Effector CD8-positive, alpha-beta T cell (primary cell): ENCODE measurements at places on chromosomes 7 and 10.

GRCh38 chr10:121485436-121486139, 112.7 kb downstream of the FGFR2 start:
- DNase-seq: no peak

- no peak for DNase-seq
Measured at GRCh38 chr10:103709341-103709920, 145.9 kb downstream of the SH3PXD2A start.

DNA sequence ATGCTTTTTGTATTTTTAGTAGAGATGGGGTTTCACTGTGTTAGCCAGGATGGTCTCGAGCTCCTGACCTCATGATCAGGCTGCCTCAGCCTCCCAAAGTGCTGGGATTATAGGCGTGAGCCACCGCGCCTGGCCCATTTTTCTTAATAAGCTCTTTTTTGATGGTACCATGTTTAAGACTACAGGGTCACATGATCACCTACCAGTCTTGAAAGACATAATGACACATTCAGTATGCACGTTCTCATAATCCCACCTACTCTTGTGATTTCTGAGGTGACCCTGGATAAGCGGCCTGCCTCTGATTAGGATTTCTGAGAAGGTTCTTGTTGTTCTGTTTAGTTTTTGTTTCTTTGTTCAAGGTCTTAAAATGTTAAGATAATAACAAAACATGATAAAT, 43.7 kb upstream of the PLXNA4 start:
- no peak for DNase-seq

DNA sequence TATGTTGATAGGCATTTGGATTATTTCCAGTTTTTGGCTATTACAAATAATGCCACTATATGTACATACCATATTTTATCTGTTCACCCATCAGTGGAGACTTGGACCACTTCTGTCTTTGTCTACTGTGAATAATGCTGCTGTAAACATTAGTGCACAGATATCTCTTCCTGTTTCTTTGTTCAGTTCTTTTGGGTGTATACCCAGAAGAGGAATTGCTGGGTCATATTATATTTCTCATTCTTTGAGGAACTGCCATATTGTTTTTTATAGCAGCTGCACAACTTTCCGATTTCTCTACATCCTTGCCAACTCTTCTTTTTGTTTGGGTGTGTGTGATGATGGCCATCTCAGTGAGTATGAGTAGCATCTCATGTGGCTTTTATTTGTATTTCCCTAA, 218.0 kb downstream of the LRMDA start:
- no peak for DNase-seq

DNA sequence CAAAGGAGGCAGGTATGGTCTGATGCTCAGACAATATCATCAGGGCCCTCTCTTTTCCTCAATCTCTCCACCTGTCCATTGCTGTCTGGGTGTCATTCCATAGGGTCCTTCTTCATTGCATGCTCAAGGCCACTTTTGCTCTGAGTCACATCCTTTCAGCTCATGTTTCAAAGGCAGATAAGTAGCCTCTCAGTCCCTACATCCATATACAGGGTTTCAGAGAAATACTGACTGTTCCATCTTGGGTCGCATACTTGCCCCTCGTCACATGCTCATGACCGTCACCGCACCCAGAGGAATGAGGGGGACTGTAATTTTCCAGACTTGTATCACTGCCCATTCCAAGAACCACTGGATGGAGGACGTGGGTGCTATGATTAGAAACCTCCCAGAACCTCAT, 93.4 kb downstream of the FAM107B start:
- no peak for DNase-seq

- no peak for DNase-seq
Measured at GRCh38 chr10:110398419-110399105, 93.8 kb upstream of the SMNDC1 start.

- DNase-seq: no peak
Measured at GRCh38 chr7:34904987-34905386, 132.3 kb downstream of the DPY19L1 start.

DNA sequence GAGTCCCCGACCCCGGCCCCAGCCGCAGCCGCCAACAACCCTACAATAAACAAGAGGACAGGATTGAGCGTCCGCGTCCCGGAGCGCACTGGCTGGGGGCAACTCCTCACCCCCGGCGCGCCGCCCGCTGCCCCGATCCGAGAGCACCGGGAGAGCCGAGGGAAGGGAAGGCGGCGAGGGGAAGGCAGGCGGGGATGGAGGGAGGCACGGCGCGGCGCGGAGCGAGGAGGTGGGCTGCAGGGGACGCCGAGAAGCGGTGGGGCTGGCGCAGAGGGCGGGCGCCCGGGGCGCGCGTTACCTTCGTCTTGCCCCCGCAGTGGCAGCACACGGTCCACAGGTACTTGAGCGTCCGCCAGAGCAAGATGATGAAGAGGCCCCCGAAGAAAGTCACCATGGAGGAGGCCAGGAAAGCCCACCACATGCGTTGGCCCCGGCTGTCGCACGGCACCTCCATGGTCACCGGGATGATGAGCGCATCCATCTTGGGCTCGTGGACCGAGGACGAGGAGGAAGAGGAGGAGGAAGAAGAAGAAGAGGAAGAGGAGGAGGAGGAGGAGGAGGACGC, 559 bp downstream of the KCNMA1 start:
- DNase-seq: no peak

- DNase-seq: no peak
Measured at GRCh38 chr7:1558841-1559625, 3.0 kb upstream of the TMEM184A start.

DNA sequence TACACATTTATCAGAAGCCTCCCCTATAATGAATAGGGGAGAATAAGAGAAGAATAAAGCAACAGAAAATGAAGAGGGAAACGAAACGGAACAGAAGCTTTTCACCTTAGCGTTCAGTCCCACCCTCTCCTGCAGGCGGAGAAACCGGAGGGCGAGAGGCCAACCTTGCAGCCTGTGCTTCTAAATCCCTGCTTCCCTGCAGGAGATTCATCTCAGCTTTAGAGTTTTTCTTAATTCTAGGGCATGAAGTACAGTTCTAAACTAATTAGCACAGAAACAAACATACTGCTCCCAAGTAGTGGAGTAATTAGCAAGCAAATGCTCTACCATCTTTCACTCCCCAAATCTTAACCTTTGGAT, 107.2 kb downstream of the CUBN start:
- DNase-seq: no peak

GRCh38 chr7:48376263-48376662, 205.0 kb downstream of the ABCA13 start:
- DNase-seq: no peak

DNA sequence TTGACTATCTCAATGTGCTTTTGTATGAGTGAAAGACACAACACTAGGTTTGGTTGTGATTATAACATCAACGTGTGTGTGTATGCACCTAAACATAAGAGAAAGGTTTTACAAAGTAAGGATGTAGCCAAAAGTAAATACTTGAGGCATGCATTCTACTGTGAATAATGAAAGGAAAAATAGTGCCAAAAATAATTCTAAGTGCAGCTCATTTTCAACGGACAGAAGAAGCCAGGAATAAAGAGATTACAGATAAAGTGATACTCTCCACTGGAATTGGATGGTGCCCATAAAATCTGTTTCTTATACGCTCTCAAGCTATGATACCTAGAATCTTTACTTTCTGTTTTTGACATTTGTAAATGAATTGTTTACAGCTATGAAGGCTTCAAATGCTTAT, 135.0 kb upstream of the TMEM72 start:
- no peak for DNase-seq

GRCh38 chr7:110839866-110840265, 251.1 kb upstream of the LRRN3 start:
- DNase-seq: no peak

- DNase-seq: no peak
Measured at GRCh38 chr7:5088906-5089305, 43.2 kb downstream of the RBAK start.

DNA sequence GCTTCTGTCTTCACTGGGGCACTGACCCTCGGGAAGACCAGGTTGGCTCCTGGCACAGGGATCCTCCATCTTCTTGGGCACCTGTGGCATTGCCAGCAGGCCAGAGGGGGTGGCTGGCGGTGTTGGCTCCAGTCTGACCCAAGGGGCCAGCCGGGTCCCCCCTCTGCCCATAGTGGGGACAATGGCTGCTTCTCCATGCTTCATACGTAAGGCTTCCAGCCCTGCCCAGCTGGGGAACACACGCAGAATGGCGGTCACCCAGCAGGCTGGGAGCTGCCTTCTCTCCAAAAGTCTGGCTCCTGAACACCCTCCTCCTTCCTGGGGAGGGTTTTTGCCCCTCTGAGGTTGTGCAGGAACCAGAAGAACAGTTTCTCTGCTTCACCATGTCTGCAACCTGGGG, 106.8 kb downstream of the NEURL1 start:
- DNase-seq: no peak

DNA sequence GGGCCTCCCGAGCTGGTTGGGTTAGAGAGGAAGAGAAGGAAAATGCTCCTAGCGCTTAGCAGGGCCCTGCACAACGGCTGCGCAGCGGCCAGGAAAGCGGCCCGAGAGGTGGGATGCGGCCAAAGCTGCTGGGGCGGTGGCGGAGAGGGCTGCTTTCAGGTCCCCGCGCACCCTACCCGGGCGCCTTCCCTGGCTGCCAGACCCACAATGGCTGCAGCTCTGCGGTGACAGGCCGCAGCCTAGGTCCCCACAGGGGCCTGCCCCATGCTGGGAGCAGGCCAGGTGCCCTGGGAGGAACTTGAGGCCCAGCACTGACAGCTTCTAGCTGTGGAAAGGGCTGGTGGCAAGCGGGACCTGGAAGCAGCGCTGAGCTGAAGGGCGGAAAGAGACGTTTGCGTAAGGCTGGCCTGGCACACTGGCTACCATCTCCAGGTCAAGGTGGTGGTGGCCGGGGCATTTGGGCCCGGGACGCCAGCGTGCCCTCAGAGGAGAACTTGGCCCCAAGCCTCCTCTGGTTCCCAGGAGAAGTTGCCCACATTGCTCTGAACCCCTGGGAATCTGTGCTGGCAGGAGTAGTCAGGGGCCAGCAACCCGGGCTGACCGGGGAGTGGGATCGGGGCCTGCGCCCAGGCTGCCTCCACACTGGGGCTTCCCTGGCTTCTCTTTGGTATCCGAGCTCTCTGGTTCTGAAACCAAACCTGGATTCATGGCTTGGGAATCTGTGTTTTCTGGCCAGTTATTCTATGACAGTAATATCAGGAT, 72.9 kb upstream of the ZNF804B start:
- DNase-seq: no peak

GRCh38 chr7:116083796-116084195, 53.2 kb upstream of the TFEC start:
- no peak for DNase-seq

GRCh38 chr7:98755138-98755898, 114.5 kb downstream of the TMEM130 start:
- no peak for DNase-seq
